ENCODE measurements at places on chromosomes 5 and 9. TPM values are rescaled to one million over a fixed set of nuclear protein-coding genes. Genes with fewer than 3 reads are reported as not detected.
A peak's percentile ranks its signal among the peaks of the same experiment; 100 is the strongest.

SOHLH1 gene
- not detected for total RNA-seq

DNA sequence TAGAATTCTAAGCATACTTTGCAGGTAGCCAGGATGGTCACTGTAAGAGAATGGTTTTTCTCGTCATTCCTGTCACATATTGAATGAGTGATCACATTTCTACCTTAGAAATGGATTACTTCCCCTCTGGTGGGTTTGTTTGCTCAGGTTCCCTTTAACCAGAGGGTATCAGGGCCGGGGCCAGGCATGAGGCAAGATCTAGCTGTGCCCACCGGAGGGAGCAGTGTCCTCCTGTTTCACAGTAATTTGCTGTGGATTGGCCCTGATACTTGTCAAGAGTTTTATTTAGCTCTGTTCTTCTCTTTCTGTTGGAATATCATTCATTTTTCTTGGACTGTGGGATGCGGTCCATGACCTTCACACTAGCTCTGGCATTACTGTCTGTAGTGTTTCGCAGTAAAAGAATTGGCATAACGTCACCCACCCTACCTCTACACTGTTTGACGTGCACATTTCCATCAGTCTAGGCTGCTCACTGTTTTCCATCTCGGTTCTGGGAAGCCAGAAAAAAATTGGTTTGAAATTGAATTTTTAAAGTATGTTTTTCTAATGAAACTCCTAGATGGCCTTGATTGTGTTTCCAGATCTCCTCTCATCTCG is 42.4 kb upstream of the ZBED3 start:
- no peaks in the 10 kb centered on the region for H3K27me3 ChIP-seq
- H3K27ac ChIP-seq, result no peak overlapping the region
- no peaks in the 10 kb centered on the region for H3K4me1 ChIP-seq
- no peak for DNase-seq

- H3K36me3 ChIP-seq, result no peaks in the 10 kb centered on the region
- no peaks in the 10 kb centered on the region for H3K4me1 ChIP-seq
- H3K27me3 ChIP-seq, result no peaks in the 10 kb centered on the region
- no peak for DNase-seq
Measured at GRCh38 chr9:120336021-120336752, 243.8 kb downstream of the CDK5RAP2 start.

DNA sequence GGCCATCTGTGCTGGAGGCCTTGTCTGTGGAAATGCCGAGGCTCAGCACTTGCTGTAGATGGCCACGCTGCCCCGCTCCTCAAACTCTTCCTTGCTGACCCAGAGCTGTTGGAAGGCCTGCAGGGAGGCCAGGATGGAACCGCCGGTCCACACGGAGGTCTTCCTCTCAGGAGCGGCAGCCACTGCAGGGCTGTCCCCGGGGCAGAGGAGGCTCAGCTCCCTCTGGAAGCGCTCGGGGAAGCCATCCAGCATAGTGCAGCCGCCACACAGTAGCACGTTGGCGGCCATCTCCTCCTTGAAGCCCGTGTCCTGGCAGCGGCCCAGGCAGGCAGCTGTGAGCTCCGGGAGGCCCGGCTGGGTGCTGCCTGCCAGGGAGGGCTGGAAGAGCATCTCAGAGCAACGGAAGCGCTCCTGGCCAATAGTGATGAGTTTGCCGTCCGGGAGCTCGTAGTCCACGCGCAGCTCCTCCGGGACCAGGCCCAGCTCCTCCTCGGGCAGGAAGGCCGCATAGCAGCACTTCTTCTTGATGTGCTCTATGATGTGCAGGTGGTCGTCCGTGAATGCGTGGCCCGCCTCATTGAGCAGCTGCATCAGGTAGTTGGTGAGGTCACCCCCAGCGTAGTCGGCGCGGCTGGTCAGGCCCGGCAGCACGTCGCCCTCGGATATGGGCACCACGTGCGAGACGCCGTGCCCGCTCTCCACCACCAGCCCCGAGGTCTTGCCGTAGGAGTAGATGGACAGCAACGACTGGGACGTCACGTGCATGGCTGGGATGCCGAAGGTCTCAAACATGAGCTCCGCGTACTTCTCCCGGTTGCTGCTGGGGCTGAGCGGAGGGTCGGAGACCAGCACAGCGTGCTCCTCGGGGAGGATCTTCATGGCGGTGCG is 901 bp downstream of the ACTL7B start:
- no peaks in the 10 kb centered on the region for H3K36me3 ChIP-seq
- H3K4me1 ChIP-seq, result no peaks in the 10 kb centered on the region
- H3K27me3 ChIP-seq, result no peaks in the 10 kb centered on the region
- no peak for DNase-seq
- H3K27ac ChIP-seq, result no peak overlapping the region
- no peak overlapping the region for H3K4me3 ChIP-seq

OR1Q1 gene
- total RNA-seq, result not detected

SV2C gene
- 1.7 TPM for total RNA-seq

DNA sequence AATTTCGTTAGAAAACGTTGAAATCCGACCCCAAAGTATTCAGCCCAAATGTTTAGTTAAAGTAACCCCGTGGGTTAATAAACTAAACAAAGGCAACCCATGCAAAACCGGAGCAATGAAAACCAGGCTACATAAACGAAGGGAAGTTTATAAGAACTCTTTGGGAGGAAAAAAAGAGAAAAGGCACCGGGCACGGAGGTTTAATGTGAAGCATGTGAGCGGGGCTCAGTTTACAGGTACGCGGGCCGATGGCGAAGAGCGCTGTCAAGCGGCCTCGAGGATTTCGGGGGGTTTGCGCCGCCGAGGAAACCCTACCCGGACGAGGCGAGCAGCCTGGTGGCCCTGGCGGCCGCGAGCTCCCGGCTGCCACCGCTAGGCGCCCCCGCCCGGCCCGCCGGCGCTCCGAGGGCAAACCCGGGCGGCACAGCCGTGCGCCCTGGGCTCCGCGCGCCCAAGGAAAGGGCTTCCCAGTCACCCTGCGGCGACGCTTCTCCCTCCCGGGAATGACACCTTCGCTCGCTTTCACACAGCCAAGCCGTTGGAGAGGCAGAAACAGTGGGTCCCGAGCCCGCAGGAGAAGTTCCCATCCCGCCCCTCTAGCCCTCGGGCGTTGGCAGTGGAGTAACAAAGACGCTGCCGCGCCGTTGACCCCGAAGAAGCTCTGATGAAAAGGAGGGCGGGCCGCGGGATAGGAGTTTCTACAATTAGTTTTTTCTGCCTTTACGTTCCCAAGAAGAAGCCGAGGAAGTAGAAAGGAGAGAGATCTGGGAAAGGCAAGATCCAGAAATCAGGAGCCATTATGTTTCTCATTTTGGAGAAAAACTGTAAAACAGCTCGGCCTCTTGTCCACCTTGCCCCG is 126.0 kb downstream of the TMEM174 start:
- H3K4me1 ChIP-seq, result no peaks in the 10 kb centered on the region
- H3K4me3 ChIP-seq, result peak overlapping the region; percentile 17
- H3K27me3 ChIP-seq, result peaks cover 82% of the 10 kb centered on the region
- H3K27ac ChIP-seq, result peak overlapping the region; percentile 88
- no peak for DNase-seq

GRCh38 chr5:132134384-132134783 is 60.8 kb downstream of the CSF2 start:
- no peaks in the 10 kb centered on the region for H3K4me1 ChIP-seq
- no peaks in the 10 kb centered on the region for H3K36me3 ChIP-seq
- H3K4me3 ChIP-seq, result no peak overlapping the region

GRCh38 chr9:20125727-20126126 is 336.9 kb upstream of the SLC24A2 start:
- H3K27ac ChIP-seq, result no peak overlapping the region
- no peaks in the 10 kb centered on the region for H3K4me1 ChIP-seq
- H3K4me3 ChIP-seq, result no peak overlapping the region
- no peaks in the 10 kb centered on the region for H3K36me3 ChIP-seq

All from tibial nerve (tissue), 4 donors.